Stimulated activated CD4-positive, alpha-beta T cell treated with anti-CD3 and anti-CD28 coated beads, Interleukin-1b, Interleukin-23, amount 100 ng/mL, for 1 hour (primary cell): ENCODE measurements at places on chromosomes 1 and 21.

- no peak for DNase-seq
Observed at GRCh38 chr1:29674627-29675326, 438.5 kb downstream of the PTPRU start.

- no peak for DNase-seq
Observed at GRCh38 chr1:11350265-11350664, 77.3 kb downstream of the UBIAD1 start.

- no peak for DNase-seq
Observed at GRCh38 chr21:42040411-42041180, 30.4 kb upstream of the ZBTB21 start.

- no peak for DNase-seq
Observed at GRCh38 chr1:12202577-12202976, 27.3 kb upstream of the VPS13D start.

DNA sequence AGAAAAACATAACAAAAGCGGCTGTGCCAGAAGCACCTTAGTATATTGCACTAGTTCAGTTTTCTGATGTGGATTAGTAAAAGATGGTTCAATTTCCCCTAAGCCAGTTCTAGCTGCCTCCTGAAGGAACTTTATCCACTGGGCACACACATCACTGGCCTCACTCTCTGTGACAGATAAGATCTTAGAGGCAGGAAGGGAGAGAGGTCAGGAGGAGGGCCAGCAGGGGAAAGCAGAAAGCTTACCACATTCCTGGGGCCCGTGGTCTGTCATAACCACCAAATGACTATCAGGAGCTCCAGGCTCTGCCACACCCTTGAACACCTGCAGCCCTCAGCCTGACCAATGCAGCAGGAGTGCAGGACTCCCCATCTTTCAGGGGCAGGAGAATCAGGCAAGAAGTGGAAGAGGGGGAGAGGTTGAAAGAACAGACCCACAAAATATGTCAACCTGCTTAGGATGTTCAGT is 37.8 kb downstream of the LRRC71 start:
- DNase-seq = no peak

DNA sequence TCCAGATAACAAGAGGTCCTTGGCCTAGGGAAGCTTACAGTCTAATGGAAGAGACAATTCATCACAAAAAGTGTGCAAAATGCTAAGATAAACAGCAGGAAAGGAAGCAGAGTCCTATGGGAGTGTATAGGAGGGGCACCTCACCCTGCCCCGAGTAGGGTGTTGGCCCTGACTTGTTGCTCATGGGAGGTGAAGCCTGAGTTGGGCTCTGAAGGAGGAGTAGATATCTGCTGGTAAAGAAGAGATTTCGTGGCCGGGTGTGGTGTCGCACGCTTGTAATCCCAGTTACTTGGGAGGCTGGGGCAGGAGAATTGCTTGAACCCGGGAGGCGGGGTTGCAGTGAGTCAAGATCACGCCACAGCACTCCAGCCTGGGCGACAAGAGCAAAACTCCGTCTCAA is 18.6 kb upstream of the GPR37L1 start:
- DNase-seq = no peak

DNA sequence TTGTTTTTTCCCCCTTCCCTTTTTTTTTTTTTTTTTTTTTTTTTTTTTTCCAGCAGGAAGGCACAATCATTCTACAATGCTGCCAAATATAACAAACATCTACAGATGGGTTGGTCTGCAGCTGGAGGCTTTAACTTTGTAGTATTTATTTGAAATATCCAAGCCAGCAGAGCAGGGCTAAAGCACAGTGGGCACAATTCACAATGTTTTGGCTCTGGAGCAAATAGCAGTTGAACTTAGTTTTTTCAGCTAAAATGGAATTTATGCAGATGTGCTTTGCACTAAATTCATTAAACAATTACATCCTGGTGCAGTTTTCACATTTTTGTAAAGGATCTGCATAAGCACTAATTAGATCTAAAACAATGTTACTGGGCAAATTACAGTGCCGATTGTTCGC is 39.8 kb upstream of the ZBTB18 start:
- no peak for DNase-seq
